ENCODE measurements at places on chromosomes 2 and 18.

GRCh38 chr2:130381145-130381544 lies 25.3 kb downstream of the PTPN18 start:
- DNase-seq: no peak

GRCh38 chr2:165593081-165593480 lies 123.6 kb downstream of the CSRNP3 start:
- DNase-seq: no peak

DNA sequence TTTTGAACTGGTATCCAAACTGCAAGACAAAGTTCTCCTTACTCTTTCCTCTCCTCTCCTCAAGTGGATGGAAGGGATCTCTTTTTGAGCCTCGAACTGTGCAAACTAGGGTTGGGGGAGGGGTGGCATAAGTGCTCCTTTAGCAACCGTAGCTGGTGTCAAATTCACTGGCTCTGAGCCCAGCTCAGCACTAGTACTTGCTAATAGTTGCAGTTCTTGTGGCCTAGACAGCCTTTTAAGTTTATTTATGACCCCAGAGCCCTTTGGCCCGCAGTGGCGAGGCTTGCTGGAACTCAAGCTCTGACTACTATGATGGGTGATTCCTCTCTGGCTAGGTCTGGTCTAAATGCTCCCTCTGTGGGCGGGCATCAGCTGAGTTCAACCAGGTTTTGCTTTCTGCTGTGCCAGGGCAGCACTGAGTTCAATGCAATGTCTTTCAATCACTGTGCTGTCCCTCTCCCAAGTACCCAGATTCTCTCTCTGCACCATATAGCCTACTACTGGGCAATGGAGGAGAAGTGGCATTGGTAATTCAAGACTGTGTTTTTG lies 528.4 kb upstream of the SYT4 start:
- DNase-seq: no peak

- DNase-seq: peak; percentile 64
Measured at GRCh38 chr2:11833601-11834000, 87.2 kb downstream of the LPIN1 start.

DNA sequence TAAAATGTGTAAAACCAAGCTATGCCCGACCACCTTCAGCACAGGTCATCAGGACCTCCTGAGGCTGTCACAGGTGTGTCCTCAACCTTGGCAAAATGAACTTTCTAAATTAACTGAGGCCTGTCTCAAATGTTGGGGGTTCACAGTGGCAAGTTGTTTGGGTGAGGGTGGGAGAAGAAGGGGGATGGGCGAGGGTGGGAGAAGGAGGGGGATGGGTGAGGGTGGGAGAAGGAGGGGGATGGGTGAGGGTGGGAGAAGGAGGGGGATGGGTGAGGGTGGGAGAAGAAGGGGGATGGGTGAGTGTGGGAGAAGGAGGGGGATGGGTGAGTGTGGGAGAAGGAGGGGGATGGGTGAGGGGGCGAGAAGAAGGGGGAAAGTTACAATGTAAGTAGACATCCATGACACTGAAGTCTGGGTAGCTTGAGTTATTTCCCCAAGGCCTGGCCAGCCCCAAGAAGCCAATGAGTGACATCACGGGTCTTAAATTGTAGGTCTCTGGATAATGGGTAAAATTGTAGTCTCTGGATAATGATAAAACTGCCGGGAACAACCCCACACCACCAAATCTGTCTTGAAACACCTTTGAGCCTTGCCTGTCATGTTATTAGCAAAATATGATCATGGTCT lies 56.3 kb downstream of the TIMM21 start:
- DNase-seq: peak; percentile 4

DNA sequence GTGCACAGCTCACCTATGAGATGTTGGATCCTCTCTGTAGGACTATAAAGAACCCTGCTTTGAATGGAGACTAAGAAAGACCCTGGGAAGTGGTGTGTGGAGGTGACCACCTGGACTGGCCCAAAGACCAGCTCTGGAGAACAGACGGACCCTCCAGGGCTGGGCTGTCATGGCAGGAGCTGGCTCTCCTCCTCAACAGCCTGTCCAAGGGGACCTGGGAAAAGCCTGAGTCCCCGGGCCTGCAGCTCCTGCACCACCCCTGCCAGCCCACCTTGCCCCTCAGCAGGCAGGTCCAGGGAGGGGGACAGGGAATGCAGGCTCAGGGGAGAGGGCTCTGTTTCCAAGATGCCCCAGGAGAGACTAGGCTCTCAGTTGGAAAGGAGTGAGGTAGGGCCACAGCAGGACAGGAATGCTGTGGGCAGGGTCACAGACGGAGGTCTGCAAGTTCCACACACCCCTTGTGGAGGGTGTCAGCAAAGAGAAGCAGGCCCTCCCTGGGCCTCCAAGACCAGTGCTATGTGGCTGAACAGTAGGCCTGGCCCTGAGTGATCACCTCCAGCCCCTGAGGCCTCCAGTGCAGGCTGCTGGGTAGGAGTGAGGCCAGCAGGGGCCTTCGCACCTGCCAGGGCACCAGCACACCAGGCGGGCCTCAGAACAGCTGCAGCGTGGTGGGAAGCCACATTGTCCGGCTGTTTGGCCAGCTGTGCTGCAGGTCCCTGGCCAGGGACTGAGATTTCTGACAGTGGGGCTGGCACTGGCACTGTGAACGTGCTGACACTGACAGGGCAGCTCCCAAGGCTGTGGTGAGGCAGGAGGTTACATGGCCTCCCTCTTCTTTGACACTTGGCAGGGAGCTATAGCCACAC lies 86.4 kb upstream of the OTOS start:
- no peak for DNase-seq

DNA sequence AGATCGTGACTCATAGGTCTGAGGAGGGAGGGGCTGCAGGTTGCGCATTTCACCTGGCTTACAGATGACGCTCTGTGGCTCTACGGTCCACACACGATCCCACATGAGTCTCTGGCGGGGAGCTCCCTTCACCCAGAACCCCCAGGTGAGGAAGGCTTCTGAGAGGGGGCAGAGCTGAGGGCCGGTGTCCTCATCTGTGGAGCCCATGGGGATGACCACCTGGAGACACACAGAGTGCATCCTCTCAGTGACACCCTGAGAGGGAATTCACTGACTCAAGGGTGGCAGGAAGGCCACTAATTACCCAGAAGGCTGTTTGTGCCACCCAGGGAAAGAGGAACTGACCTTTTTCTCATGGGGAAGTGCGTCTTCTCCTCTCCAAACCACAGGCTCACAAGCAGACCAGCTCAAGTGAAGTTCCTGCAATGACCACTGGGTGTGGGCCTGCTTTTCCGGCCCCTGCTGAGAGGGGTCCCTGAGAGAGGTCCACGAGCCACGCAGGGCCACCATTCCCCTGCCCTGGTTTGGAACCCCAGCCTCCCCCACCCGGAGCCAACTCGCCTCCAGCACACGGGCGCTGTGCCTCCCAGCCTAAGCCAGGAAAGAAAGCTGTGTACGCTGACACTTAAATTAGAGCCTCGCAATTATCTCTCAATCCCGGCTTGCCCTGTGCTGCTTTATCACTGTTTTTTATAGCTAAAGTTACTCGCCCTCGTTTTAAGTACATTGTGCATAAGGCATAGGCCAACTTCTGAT lies 114.1 kb downstream of the BCL11A start:
- no peak for DNase-seq

DNA sequence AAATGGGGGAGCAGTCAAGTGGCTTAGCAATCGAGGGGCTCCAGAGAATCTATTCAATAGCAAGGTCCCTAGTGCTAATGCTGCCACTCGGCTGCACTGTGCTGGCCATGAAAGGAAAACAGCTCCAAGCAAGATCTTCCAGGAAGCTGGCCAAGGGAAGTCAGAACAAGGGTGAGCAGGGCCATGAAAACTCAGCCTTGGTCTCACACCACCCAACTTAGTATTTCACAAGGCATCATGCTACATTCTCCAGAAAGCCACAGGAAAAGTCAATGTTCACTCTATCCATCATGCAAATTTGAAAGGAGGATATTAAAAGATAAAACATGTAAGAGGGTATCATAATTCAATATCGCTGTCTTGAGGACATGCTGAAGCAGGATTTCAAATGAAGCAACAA lies 35.7 kb downstream of the NRP2 start:
- DNase-seq: no peak

GRCh38 chr2:176555781-176556180 lies 286.5 kb downstream of the MTX2 start:
- no peak for DNase-seq

DNA sequence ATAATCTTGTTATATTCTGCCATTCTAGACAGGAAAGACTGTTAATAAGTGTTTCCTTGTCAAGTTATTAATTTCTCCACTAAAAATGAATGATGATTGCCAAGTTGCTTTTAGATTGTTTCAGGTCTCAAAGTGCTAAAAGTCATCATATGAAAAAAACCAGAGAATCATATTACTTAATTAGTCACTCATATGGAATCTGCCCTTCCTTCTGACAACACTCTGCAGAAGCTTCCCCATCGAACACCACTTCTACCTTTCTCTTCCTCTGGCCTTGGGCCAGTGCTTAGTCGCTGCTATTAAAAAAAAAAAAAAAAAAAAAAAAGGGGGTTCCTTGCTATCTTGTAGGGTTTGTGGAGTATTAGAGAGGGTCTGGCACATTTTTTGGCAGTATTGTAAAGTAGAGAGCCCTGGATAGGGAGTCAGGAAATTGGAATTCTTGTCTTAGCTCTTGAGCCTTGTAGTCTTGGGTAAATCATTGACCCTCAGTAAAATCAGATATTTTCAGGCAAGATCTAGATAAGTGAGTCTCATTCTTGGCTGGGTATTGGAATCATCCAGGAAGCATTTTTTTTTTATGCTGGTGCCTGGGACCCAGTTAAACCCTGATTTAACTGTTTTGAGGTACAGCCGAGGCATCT lies 141.7 kb upstream of the CCDC68 start:
- peak; percentile 54 for DNase-seq

GRCh38 chr18:77754475-77755044 lies 504.9 kb downstream of the GALR1 start:
- no peak for DNase-seq

GRCh38 chr18:6257950-6258349 lies 156.8 kb downstream of the L3MBTL4 start:
- DNase-seq: no peak

- DNase-seq: peak; percentile 31
Measured at GRCh38 chr2:11121099-11121822, 34.0 kb upstream of the SLC66A3 start.

- peak; percentile 44 for DNase-seq
Measured at GRCh38 chr2:204695506-204695905, 150.2 kb downstream of the PARD3B start.

DNA sequence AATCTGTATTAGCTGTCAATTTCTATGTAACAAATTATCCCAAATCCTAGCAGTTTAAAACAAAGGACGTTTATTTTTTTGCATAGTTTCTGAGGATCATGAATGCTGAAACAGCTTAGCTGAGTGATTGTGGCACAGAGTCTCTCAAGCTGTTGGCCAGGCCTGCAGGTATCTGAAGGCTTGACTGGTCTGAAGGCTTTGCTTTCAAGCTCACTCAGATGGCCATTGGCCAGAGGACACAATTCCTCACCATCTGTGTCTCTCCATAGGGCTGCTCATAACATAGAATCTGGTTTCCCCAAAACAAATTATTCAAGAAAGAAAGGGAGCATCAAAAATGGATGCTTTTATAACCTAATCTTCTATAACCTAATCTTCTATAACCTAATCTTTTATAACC lies 33.7 kb downstream of the UNC80 start:
- DNase-seq: no peak

DNA sequence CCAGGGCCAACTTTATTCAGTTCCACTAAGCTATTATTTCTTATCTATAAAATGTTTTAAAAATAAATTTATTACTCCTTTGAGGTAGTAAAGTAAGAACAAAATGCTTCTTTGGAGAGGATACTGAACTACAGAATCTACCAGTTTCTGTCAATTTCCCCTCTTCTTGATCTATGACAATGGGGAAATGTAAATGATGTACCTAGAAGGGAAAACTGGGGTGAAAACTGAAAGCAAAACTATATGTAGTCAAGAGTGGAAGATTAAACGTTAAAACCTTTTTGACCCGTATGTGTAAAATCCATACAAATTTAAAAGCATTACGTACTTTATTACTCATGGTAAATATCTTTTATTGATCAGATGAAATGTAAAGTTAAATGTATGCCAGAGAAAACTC lies 1287.8 kb upstream of the TMEFF2 start:
- no peak for DNase-seq

DNA sequence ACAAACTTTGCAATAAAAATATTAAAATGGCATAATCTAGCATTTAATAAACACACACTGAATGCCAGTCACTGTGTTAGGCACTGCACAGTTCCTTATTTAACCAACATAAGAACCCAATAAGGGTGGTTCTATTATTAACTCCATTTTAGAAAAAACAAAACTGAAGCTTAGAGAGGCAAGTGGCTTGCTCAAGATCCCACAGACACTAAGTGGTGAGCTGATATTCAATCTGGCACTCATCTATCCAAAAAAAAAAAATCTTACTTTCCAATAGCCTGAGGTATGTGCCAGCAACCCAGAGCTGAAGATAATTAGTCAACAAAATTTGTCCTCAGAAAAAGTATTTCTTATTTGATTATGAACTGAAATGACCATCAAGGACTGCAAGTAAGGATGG lies 799 bp downstream of the CYTIP start:
- no peak for DNase-seq

DNA sequence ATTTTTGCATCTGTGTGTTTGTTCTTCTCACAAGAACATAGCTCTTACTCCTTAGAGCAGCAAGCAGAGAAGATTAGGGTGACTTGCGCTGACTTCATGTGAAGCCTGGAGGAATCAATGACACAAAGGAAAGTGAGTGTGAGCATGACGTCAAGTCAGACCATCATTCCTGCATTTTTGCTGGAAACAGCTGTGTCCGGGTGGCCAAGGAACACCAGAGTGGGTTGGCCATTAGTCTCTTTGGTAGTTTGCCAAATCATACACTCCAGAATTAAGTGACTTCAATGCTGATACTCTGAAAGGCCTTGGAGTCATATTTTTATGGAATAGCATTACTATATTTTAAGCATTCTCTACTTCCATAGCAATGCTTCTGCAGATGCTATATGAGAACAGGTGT lies 597.2 kb downstream of the DCDC2C start:
- DNase-seq: no peak

DNA sequence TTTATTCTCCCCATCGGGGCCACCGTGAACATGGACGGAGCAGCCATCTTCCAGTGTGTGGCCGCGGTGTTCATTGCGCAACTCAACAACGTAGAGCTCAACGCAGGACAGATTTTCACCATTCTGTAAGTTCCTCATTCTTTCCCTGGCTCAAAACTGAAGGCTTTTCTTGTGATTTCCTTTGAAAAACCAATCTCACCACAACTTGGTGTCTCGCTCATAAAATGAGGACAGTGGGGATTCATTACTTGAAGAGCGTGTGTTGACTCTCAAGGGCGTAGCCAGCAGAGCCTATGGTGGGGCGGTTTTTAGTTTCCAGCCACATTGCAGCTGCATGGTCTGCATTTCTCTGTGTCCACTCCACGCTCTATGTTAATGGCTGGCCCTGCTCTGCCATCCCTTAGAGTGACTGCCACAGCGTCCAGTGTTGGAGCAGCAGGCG lies 29.0 kb downstream of the SLC1A4 start:
- no peak for DNase-seq

Data from IMR-90 (cell line).